ENCODE measurements at places on chromosomes 5 and 9.
A peak's percentile ranks its signal among the peaks of the same experiment; 100 is the strongest.

DNA sequence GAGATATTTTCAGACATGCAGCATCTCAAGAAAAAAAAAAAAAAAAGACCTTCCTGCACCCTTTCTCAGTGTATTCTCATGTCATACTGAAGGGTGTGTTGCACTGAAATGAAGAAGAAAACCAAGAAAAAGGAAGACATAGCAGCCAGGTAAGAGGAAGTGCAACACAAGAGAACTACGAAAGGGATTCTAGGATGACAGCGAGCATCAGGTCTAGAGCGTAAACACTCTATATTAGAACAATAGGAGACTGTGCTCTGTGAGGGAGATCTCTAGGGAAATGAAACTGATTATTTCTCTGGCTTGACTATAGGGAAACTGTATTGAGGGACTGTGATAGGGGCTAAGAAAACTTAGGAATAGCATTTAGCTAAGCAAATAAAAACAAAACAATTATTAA, 30.0 kb downstream of the BTF3 start:
- no peak for DNase-seq

DNA sequence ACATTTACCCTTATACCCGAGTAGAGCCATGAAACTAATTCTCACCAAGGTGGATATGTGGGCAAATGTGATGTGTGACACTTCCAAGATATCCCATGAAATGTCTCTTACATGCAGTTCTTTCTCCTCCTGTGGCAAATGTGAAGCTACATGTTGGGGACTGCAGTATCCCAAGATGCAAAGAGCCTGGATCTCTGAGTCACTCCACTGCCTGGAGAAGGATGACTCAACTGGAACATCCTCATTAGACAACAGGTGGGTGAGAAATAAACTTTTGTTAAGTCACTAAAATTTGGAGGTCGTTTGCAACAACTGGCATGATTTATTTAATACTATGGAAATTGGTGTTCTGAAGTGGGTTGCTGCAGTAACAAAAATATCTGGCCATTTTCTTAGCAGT, 36.5 kb upstream of the TENT4A start:
- no peak for DNase-seq

GRCh38 chr5:99945478-99946442, 589.4 kb upstream of the FAM174A start:
- no peak for DNase-seq

DNA sequence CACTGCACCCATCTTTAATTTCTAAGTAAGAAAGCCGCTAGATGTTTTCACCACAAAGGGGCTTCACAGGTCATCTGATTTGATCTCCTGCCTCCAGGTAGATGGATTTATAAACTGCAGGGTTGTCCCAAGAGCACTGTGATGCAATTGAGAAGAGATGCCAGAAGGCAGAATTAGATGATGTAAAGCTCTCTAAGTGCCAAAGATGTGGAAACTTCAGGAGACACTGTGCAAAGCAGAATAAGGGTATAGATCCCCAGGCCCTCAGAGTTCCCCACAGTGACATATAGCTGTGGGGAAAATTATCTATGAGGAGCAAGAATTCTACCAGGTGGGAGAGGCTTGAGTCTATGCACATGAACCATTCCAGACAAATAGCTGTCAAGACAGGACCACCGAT, 90.5 kb downstream of the FSTL4 start:
- no peak for DNase-seq

DNA sequence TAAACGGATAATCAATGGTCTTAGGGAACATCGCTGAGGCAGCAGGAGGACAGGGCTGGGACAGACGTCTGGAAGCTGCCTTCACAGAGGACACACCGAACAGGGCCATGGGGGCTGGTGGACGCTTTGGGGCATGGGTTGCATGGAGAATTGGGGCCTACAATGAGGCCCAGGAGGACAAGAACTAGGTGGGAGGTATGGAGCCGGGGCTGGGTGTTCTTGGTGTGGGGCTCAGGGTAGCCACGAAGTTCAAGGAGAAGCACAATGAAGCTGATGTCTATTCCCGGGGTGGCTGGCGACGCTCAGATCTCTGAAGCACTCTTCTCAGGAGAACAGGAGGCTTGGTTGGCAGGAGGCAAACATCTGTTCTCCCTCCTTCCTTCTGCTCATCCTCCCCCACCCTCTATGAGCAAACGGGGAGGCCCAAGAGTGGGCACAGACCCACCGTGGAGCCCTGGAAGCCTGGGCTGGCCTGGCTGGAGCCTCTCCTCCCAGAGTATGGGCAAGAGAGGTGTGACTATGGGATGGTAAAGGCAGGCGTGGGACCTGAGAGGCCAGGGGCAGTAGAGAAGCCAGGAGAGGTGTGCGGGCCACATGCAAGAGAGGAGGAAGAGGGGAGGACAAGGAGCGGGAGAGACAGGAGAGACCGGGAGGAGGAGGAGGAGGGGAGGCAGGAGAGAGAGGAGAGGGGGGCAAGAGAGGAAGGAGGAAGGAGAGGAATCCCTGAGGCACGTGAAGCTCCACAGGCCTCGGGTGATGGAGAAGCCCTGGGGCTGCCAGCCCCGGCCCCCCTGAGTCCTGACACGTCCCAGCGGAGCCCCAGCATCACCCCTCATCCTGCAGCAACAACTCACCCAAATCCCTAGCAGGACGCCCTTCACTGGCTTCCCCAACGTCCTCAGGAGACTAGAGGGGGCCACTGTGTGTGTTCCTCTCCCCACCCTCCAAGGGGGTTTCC, 159.1 kb downstream of the OLFM1 start:
- DNase-seq, result no peak

GRCh38 chr9:5375790-5376477, 36.3 kb upstream of the RLN1 start:
- no peak for DNase-seq

DNA sequence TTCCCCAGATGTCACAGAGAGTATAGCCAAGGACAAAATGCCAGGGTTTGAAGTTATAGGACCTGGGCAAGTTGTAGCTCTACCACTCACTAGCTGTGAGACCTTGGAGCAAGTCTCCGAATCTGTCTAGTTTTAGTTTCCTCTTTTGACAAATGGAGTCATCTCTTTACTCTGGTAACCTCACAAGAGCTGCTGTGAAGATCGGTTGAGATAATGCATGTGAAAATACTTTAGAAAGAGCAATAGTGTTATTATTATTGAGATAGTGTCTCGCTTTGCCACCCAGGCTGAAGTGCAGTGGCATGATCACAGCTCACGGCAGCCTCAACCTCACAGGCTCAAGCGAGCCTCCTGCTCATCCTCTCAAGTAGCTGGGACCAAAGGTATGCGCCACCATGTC, 117.9 kb upstream of the NR5A1 start:
- DNase-seq, result no peak

DNA sequence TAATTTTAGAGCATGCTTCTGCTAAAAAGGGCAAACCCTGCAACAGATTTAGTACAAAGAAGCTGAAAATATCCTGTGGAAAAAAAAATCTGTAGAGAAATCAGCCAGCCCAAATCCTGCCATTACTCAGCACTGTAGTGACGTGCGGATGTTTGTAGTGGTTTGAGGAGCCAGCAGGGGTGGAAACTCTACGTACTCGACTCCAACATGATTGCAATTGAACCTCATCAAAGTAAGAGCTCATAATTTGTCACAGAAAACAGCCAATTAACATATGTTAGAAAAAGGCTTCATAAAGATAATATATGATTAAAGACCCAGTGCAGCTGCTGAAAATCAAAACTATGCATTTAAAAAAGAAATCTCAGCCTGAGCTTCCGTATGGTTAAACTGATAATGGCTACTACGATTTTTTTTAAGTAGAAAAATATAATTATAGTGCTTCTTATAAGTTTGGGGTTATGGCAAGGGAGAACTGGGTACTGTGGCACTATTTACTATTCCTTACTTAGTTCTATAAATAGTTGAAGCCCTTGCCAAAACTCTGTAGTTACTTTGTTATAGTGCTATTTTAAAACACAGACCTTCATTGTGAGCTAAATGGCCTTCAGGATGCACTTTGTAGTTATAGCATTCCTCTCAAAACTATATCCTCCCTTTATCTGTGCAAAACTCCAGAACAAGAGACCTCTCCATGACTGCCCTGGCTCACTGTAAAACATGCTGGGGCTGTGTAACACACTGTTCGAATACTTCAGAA, 49.4 kb downstream of the MEF2C start:
- DNase-seq, result no peak

DNA sequence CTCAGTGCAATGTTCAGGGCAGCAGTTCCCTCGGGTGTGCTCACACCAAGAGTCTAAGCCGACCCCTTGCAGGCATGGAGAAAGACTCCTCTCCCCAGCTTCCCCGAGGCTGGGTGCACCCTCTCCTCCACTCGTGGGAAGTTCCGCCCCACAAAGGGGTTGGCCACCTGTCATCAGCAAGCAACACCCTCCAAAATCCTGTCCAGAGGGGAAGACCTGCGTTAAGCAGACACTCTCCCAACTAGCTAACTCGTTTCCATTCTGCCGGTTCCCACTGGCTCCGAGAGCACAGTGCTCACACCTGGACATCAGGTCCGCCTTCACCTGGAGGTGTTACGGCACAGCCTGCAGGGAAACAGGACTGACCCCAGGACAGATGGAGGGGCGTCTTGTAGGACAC, 117.9 kb upstream of the IRX4 start:
- no peak for DNase-seq

DNA sequence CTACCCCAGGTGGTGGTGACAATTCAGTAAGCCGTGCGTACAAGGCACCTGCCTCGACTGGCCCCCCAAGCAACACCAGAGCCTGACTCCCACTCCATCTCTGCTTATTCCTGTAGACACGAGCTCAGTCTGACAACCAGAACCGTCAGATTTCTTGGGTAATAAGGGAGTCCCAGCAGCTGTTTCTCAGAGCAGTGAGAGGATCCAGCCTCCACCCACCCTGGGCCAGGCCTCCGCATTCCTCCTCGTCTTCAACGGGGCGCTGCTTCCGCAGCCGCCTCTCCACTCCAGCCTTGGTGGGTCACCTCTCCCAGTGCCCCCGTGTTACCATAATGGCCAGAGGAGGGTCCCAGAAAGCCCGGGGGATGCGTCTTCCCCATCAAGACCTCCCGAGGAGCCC, 27.7 kb upstream of the GFPT2 start:
- DNase-seq, result no peak

GRCh38 chr5:169521366-169521983, 62.1 kb upstream of the SPDL1 start:
- DNase-seq, result no peak

- no peak for DNase-seq
Observed at GRCh38 chr5:132299917-132300316, 5.7 kb downstream of the SLC22A4 start.

GRCh38 chr5:149799119-149799623, 69.1 kb downstream of the PPARGC1B start:
- no peak for DNase-seq

DNA sequence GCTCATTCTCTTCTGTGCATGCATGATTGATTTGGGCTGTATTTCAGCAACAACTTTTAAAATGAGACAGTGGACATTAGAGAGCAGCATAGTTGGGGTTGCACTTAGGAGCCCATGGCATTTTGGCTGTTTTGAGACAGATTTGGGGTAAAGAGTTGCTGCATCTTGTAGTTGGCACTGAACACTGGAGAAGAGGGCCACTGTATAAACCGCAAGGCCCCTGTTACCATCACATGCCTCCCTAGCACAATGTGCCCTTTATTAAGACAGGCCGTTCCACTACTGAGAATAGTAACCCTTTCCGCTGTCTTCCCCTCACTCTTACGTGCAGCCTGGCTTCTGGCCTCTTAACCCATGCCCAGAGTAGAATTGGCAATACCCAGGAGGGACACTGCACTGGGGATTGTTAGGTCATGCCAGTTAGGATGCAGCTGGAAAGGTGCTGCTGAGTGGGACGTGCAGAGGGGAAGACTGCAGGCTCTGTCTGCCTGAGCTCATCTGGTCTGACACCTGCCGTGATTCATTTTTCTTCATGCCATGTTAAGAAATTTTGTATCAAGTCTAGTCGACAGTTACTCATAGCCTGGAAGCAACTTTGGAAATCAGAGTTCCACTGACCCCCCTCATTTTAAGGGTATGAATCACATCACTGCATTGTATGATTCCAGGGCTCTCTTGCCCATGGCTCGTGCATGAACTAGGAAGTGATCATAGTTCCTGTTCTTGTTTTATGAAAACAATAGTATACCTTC, 146.9 kb upstream of the DMRT1 start:
- no peak for DNase-seq

- DNase-seq, result no peak
Observed at GRCh38 chr5:175448276-175448675, 4.3 kb upstream of the DRD1 start.

- no peak for DNase-seq
Observed at GRCh38 chr5:32339198-32339597, 26.5 kb upstream of the MTMR12 start.

DNA sequence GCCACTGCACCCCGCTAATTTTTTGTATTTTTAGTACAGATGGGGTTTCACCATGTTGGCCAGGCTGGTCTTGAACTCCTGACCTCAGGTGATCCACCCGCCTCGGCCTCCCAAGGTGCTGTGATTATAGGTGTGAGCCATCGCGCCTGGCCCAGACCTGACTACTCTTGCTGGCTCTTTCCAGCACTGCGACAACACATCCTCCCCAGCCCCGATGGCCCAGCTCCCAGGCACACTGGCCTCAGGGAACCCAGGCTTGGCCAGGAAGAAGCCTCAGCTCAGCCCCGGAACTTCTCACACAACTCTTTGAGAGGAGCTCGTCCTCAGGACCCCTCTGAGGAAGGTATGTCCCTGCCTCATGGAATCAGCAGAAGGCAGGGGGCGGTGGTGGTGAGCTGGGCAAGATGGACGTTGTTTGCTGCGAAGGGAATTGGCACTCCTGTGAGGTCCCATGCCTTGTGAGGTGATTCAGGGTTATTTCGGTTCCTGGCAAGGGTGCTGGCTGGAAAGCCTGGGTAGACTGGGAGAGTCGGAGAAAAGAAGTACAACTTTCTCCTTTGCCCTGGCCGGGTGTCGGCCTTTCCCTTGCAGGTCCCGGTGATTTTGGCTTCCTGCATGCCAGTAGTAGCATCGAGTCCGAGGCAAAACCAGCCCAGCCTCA, 5.9 kb downstream of the DELE1 start:
- no peak for DNase-seq

- no peak for DNase-seq
Observed at GRCh38 chr9:76004526-76004925, 114.1 kb downstream of the PCSK5 start.

- peak; percentile 58 for DNase-seq
Observed at GRCh38 chr5:159331093-159331973, 1.0 kb upstream of the IL12B start.

DNA sequence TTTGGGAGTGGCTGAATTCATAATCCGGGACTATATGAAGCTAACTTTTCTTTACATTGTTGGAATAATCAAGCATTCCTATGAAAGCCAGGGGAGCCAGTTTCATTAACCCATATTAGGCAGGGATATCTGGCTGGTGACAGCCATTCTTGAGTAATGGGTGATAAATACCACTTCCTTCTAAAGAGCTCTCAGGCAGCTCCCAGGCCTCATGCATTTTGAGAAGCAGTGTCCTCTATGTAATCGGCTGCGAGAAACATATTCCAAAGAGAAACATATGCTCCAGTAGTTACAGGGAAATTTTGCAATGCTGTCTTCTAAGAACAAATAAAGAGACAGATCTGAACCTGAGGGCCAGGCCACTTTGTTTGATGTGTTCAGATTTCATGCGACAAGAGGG, 83.1 kb downstream of the MSX2 start:
- no peak for DNase-seq

- DNase-seq, result no peak
Observed at GRCh38 chr5:175381130-175381529, 62.9 kb downstream of the DRD1 start.
